ENCODE measurements at places on chromosomes 5 and 9.

DNA sequence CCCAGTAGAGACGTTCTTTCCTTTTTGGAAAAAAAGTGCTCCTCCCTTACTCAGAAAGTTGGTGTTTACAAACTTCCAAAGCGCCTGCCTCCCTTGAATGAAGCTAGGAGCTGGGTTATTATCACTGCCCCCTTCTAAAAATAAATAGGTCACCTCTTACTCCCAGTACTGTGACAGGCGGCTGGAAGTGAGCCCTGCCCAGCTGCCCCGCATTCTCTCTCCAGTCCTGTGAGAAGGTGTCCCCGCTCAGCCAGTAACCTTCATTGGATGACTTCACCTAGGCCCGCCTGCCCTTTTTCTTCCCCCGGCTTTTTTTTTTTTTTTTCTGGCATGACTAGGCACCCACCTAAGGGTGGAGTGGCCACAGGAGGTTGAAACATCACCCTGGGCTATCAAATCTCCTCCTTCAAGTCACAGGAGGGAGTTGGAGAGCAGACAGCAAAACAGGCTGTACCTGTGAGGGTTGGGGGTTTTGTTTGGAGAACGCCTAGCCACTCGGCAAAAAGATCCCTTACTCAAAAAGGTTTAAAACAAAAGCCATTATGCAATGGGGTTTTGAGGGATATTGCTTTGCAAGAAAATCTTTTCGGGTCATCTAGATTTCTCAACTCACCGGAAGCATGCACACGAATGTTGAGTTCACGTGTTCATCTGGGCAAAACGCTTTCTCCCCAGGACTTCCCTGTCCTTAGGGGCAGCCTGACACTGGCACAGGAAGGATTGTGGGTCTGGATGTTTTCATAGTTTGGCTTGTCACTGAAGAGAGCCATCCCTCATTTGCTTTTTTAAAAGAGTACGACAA lies 43.3 kb upstream of the ZNF622 start:
- DNase-seq, result peak; percentile 11

GRCh38 chr5:132641241-132641723 lies 16.7 kb upstream of the IL13 start:
- DNase-seq, result no peak

- DNase-seq, result peak; percentile 21
These were observed 34.7 kb downstream of the LHX3 start for GRCh38 chr9:136170006-136170901.

DNA sequence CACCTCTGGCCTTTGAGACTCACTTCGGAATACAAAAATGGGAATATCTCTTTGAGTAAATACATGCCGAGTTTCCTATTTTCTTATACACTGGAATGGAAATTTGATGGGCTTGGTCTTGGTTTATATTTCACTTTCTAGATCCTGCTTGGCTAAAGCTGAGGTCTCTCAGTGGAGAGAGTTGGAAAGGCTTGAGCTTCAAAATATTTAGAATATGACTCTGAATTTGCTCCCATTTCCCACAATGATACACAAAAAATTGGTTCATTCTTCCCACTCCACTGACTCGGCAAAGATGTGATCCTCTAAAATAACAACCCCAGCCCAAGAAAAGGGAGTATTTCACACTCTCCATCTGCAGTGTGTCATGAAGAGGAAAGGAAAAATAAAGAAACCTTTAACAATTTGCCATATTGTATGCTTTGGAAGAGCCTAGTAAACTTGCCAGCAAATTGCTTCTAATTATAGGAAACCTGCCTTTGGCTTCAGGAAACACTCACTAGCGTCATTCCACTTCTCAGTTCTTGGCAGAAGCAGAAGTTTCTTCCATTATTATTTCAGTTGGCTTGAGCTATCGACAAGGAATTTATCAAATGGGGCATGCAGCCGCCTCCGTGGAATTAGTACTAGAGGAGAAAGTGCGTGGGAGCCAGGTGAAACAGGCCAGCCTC lies 302.9 kb downstream of the NSG2 start:
- DNase-seq, result peak; percentile 33

GRCh38 chr9:112273876-112274275 lies 59.5 kb downstream of the PTBP3 start:
- DNase-seq, result no peak

DNA sequence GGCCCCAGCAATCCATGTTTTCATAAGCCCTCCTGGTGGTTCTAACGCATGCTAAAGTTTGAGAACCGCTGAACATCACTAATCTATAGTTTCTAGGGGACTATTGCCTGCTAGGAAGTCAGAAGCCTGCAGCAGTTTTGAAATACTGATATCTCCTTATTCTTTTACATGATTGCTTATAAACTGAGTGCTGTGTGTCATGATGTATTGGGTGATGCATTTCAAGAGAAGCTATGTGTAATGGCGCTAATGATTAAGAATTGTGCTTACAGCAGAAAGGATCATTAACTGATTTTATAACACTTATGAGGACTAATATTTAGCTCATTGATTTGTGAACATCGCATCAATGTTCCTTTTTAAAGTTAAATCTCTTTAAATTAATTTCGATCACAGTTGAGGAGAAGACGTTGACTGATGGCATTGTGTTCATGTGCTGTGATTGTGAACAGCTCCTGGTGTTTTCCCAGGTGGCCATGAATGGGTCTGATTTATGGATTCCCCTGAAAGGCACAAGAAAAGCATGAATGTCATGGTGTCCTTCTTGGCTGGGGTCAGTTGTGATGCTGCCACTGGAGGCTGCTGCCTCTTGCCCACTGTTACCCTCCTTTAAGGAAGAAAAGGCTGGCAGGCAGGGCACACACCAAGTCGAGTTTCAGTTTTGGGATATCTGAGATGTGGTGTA lies 12.0 kb upstream of the DAP start:
- no peak for DNase-seq

GRCh38 chr5:76388791-76389512 lies 14.1 kb upstream of the IQGAP2 start:
- no peak for DNase-seq

DNA sequence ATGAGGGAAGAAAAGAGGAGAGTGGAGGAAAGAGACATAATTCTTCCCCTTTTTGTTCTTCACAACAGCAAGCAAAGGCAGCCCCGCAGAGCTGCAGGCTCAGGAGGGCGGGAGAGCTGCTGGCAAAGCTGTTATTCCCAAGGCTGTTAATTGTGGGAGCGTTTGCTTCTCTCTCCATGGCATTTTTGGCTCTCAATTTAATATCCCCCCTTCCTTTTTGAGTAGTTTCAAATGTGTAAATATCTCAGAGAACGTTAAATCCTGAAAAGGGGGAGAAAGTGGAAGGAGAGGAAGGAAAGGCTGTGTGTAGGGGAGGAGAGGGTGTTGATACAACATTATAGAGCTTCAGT lies 165.7 kb downstream of the NSG2 start:
- no peak for DNase-seq

DNA sequence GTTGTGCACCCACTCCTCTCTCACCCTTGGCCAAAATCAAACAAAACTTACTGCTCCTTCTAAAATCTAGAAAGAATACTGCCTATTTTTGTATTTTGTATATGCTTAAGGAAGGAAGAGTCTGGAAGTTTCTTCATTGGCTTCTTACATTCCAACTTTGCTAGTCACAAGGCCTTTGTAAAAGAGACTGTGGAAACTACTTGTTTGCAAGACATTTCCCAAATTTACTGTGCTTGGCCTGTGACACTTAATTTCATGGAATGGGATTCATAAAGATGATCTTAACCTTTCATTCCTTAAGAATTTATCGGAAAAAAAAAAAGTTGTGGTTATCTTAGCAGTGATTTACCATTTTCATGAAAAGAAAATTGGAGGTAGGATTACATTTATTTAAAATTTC lies 208.9 kb downstream of the VPS13A start:
- DNase-seq, result peak; percentile 72

DNA sequence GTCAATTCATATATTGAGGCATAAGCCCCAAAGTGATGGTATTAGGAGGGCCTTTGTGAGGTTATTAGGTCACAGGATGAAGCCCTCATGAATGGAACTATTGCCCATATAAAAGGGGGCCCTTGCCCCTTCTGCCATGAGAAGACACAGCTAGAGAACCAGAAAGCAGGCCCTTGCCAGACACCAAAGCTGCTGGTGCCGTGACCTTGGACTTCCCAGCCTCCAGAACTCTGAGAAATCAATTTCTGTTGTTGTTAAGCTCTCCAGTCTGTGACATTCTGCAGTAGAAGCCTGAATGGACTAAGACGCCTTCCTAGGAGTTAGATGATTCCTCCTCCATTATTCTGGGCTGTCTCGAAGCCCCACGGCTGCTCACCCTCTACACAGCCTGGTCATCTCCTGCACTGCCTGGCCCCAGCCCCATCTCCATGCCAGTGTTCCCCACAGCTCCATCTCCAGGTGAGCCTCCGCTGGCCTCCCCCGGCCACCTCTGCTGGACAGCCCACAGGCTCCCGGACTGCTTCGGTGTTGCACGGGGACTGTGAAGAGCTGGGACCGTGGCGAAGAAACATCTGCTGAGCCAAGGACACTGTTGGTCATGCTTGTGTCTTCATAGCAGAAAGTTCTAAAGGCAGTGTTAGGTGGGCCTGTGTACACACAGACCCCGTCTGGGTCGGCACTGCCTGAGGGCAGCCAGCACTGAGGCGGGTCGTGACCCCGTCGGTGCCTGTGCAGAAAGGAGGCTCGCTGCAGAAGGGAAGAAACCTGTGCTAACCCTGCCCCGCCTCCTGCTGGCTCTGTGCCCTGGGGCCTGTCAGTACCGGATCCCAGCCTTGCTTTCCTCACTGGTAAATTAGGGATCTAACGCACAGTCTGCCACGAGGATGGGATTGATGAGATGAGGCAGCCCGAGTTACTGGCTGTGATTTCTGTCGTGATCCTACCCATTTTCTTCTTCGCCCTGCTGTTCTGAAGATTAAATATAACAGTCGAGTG lies 55.1 kb upstream of the CNOT6 start:
- no peak for DNase-seq

GRCh38 chr5:131114754-131115153 lies 50.3 kb downstream of the HINT1 start:
- no peak for DNase-seq

- DNase-seq, result no peak
These were observed 40.1 kb downstream of the TSSK1B start for GRCh38 chr5:113394658-113395057.

GRCh38 chr5:139383275-139383992 lies at the start of gene SLC23A1:
SLC23A1 (minus strand) TSS chr5:139383297; CDS start chr5:139383253, 44 bp downstream.
- peak; percentile 25 for DNase-seq

GRCh38 chr9:133050142-133050541 lies 11.6 kb upstream of the CEL start:
- DNase-seq, result peak; percentile 29

DNA sequence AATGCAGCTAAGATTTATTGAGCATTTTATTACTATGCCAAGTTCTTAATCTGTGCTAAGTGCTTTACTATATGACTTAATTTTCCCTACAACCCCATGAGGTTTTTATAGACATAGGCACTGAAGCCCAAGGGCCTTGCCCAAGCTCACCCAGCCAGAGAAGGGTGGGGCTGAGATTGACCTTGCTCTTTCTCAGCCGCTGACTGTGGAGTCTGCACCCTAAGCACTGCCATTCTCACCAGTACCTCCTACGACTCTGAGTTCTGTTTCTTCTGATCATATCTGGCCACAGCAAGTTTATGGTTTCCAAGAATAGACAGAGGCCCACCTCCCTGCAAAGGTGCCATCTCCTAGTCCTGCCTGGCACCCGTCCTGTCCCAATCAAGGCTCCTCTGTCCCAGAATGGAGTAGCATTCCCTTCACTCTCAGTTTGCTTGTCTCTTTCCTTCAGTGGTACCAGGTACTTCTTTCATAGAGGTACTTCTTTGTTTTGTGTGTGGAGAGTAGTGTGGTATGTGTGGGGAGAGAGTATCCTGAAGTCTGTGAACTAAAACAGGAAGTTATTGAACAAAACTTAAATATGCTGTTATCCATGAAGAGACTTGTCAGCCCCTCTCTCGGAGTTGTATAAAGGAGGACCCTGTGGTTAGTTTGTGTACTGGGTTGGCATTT lies 42.6 kb downstream of the CSF1R start:
- DNase-seq, result no peak

DNA sequence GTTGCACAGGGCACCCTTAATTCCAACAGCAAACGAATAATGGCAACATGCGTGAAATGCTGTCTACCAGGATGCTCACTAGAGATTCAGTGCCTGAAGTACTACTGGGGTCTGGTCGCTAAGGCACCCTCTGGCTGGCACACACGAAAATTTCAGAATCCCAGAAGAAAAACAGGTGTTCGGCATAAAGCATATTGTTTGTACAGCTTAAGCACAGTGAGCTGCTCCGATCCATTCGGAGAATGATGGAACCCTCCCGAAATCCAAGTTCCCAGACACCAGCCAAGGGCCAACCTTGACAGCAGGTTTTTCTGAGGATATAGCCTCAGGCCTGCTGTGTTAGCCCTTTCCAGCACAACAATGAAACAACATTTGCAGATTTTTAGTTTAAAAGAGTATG lies 61.4 kb upstream of the ALDH1B1 start:
- no peak for DNase-seq

GRCh38 chr9:98484162-98484561 lies 224.6 kb downstream of the GABBR2 start:
- peak; percentile 44 for DNase-seq

DNA sequence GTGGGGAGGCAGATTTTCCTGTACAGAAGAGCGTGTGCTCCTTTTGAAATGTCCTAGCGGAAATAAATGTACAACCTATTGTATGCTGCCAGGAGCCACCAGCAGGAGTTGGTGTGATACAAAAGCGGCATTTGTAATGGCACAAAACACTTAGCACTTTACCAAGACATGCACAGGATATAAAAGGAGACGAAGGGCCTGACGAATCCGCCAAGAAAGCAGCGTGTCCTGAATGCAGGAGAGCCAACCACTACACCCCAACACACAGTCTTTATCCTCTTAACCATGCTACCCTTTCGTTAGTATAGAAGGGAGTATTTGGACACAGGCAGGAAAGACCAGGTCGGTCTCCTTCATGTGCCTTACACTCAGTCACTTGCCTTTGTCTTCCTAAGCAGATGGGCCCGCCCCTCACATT lies 218.1 kb downstream of the TRIM32 start:
- DNase-seq, result no peak

DNA sequence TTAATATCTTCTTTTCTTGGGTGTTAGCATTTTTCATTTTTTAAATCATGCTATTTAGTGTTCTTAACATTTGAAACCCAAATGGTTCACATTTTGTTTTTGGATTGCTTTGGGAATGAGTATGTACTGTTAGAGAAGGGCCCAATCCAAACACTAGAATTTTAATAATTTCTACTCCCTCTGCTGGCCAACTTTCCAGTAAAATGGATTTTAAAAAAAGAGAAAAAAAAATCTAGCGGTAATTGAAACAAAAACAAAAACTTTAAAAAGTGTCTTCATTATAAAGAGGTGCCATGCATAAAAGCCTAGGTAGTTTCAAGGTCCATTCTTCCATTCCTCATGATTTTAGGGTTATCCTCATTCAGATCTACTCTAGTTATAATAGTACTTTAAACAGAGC lies 32.1 kb upstream of the RICTOR start:
- peak; percentile 22 for DNase-seq

DNA sequence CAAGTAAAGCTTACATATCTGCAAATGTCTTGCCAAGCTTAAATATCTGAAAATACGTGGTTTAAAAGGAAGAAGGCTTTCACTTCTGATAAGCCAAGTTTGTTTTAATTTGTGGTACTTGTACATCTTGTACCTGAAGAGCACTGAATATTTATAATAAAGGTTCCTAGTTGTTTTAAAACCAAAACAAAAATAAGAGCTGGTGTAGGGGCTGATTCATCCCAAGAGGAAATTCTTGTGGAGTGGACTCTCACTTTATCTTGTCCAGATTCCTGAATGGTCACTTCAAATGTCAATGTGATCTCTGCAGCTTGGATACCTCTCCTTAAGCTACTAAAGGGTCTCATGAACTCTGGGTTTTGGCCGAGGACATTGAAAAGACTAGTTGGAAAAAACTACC lies 29.5 kb downstream of the MAMDC2 start:
- DNase-seq, result peak; percentile 41

GRCh38 chr5:161446655-161447054 lies 99.9 kb downstream of the GABRB2 start:
- no peak for DNase-seq

Measured in EH (cell line).